Suprapubic skin (tissue), 4 donors: ENCODE measurements at places on chromosomes 3 and 15. TPM values are rescaled to one million over a fixed set of nuclear protein-coding genes. Genes with fewer than 3 reads are reported as not detected.

- no peaks in the 10 kb centered on the region for H3K27me3 ChIP-seq
- H3K27ac ChIP-seq = peak overlapping the region; percentile 25
- no peaks in the 10 kb centered on the region for H3K36me3 ChIP-seq
- H3K4me3 ChIP-seq = no peak overlapping the region
- H3K4me1 ChIP-seq = peaks cover 68% of the 10 kb centered on the region
Observed at GRCh38 chr3:52434491-52435115, 10.3 kb downstream of the SEMA3G start.

Gene PLA2G4E
- 129 TPM for total RNA-seq

Gene AGBL1
- 0.56 TPM for total RNA-seq

DNA sequence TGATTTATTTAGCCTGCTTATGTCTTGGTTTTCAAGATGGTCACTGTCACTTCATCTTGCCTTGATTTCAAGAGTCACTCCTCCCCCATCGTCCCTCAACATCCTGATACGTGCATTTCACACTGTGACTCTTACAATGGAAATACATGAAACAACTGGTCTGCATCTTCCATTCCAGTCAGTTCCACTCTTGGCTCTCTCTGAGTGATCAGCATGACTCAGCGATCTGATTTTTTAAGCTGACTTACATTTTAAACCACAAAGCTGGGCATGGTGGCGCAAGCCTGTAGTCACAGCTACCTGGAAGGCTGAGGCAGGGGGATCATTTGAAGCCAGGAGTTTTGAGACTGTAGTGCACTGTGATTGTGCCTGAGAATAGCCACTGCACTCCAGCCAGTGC lies 271.2 kb upstream of the ROPN1 start:
- no peaks in the 10 kb centered on the region for H3K27me3 ChIP-seq
- H3K27ac ChIP-seq = no peak overlapping the region
- H3K4me3 ChIP-seq = no peak overlapping the region
- H3K4me1 ChIP-seq = peaks cover 27% of the 10 kb centered on the region

DNA sequence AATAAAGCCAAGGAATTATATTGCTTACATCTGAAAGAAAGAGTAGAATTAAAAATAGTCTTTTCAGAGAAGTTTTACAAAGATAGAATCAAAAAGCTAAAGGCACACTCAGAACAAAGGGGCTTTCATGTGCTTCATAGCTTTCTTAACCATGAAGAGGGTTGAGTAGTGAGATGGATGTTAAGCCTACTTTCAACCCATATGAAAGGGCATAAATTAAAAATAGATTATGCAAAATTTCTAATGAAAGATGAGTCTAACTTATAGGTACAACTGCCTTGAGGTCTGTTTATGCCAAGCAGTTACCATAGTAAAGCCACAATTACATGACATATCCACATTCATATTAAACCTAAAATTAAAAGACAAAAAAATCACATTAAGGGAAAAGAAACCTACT lies 223.3 kb upstream of the ARHGEF26 start:
- no peak overlapping the region for H3K4me3 ChIP-seq
- H3K4me1 ChIP-seq = no peaks in the 10 kb centered on the region
- H3K36me3 ChIP-seq = no peaks in the 10 kb centered on the region

DNA sequence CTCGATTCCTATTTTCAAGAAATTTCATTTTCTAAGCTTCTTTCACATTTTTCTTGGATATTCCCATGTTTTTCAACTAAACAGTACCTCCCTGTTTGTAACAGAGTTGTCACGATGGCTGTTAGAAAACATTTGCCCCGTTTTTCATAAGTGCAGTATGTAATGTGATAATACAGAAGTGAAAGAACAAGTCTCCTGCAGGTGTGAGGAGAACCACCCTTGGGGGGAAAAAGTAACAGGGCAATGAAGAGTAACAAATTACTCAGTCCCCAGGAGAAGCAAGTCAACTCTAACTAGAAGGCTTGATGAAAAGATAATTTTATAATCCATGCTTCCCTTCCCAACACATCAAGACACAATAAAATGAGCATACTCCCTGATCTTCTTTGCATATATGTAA lies 493.3 kb downstream of the FOXP1 start:
- H3K36me3 ChIP-seq = no peaks in the 10 kb centered on the region
- no peaks in the 10 kb centered on the region for H3K27me3 ChIP-seq
- no peak overlapping the region for H3K4me3 ChIP-seq
- DNase-seq = no peak

DNA sequence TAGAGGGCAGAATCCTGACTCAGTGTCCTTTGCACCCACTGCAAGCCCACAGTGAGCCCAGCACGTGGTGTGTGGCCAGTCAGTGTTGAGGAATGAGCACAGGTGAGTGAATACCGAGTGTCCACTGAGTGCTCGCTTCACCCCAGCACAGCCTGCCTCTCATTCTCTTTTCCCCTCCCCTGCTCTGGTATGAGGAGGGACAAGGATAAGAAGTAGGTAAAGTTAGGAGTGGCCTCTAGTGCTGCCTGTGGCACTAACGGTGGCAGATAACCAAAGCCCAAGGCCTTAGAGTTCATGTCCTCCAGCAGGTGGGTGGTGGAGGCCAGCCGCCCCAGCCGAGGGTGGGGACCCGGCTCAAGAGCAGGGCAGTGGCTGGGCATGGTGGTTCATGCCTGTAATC lies 38.0 kb downstream of the PRKCD start:
- H3K36me3 ChIP-seq = no peaks in the 10 kb centered on the region
- no peak overlapping the region for H3K27ac ChIP-seq
- DNase-seq = no peak
- H3K4me3 ChIP-seq = no peak overlapping the region
- no peaks in the 10 kb centered on the region for H3K27me3 ChIP-seq

DNA sequence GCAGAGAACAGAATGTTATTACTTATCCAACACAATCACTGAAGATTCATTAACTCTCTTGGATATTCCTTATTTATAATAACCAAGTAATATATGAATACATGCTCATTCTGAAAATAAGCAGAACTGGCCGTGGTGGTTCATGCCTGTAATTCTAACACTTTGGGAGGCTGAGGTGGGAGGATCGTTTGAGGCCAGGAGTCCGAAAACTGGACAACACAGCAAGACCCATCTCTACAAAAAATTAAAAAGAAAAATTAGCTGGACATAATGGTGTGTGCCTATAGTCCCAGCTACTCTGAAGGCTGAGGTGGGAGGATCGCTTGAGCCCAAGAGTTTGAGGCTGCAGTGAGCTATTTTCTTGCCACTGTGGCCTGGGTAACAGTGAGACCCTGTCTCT lies 25.9 kb downstream of the RNF168 start:
- no peaks in the 10 kb centered on the region for H3K27me3 ChIP-seq
- H3K4me1 ChIP-seq = no peaks in the 10 kb centered on the region
- no peak for DNase-seq
- no peak overlapping the region for H3K27ac ChIP-seq
- no peak overlapping the region for H3K4me3 ChIP-seq
- H3K36me3 ChIP-seq = peaks cover 88% of the 10 kb centered on the region

DNA sequence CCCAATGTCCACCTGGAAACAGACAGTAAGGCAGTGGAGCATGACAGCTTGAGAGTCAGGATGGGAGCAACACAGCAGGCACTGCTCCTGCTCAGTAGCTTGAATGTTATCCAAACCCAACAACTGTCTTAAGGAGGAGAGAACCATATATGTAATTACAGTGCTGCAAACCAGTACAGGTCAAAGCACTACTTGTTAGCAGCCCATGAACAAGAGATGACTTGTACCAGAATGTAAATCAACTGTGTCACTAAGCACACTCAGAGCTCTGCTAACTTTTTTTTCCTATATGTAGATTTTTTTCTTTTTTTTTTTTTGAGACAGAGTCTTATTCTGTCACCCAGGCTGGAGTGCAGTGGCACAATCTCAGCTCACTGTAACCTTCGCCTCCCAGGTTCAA lies 87.1 kb downstream of the ANO10 start:
- DNase-seq = no peak
- peaks cover 6% of the 10 kb centered on the region for H3K4me1 ChIP-seq
- no peaks in the 10 kb centered on the region for H3K27me3 ChIP-seq
- H3K4me3 ChIP-seq = no peak overlapping the region
- H3K27ac ChIP-seq = no peak overlapping the region

DNA sequence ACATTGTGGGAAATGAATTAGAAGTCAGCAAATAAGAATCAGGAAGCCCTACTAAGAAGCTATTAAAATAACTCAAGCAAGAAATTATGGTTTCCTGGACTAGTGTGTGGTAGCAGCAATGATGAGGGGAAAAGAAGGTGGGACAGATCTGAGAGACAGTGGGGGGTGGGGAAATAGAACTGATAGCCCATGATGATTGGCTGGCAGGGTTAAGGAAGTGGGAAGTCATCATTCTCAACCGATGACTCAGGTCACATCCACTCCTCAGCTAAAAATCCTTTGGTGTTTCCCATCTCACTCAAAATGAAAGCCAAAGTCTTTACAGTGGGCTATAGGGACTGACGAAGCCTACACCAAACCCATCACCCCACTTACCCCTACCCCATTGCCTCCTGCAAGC lies 153.9 kb upstream of the ARHGEF26 start:
- no peaks in the 10 kb centered on the region for H3K27me3 ChIP-seq
- no peak overlapping the region for H3K4me3 ChIP-seq
- no peak overlapping the region for H3K27ac ChIP-seq
- no peaks in the 10 kb centered on the region for H3K4me1 ChIP-seq
- H3K36me3 ChIP-seq = no peaks in the 10 kb centered on the region
- DNase-seq = no peak

- no peak overlapping the region for H3K4me3 ChIP-seq
- H3K36me3 ChIP-seq = no peaks in the 10 kb centered on the region
- no peak for DNase-seq
- no peaks in the 10 kb centered on the region for H3K4me1 ChIP-seq
Observed at GRCh38 chr15:63870043-63870394, 36.3 kb upstream of the HERC1 start.

- no peaks in the 10 kb centered on the region for H3K27me3 ChIP-seq
- H3K36me3 ChIP-seq = no peaks in the 10 kb centered on the region
- H3K4me1 ChIP-seq = no peaks in the 10 kb centered on the region
- H3K27ac ChIP-seq = no peak overlapping the region
Observed at GRCh38 chr3:150158943-150159625, 188.4 kb upstream of the PFN2 start.

Gene UBAP1L
- total RNA-seq = 4.7 TPM

Gene CD86
- total RNA-seq = 2.2 TPM

DNA sequence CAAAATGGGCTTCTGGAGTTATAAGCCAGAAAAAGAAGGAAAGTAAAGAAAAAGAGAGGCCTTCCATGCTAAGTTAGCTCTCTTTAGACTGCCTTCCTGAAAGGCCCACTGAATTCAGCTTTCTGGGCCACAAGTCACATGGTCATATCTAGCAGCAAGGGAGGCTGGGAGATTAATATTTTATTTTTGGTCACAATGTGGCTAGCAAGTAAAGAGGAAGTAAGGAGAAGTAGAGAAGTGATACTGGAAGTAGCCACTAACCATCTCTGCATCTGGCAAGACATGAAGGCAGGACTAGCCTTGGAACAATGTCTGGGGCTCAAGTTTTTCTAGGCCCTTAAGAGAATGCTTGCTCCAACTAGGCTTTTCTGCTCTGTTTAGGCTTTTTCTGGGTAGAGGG lies 81.8 kb upstream of the UBE2E1 start:
- H3K4me1 ChIP-seq = peaks cover 3% of the 10 kb centered on the region
- no peak overlapping the region for H3K4me3 ChIP-seq
- no peak overlapping the region for H3K27ac ChIP-seq
- H3K27me3 ChIP-seq = no peaks in the 10 kb centered on the region

GRCh38 chr15:31292391-31293015 lies 34.1 kb upstream of the KLF13 start:
- no peaks in the 10 kb centered on the region for H3K27me3 ChIP-seq
- no peaks in the 10 kb centered on the region for H3K36me3 ChIP-seq
- peak; percentile 16 for DNase-seq

GRCh38 chr3:40024526-40024925 lies 215.1 kb downstream of the MYRIP start:
- peaks cover 10% of the 10 kb centered on the region for H3K4me1 ChIP-seq
- no peaks in the 10 kb centered on the region for H3K36me3 ChIP-seq
- DNase-seq = no peak
- no peak overlapping the region for H3K4me3 ChIP-seq
- H3K27ac ChIP-seq = no peak overlapping the region

Gene LAMB2
- 556 TPM for total RNA-seq

Gene FAM174B
- 15.6 TPM for total RNA-seq

Gene GOLGA6L10
- total RNA-seq = 2.9 TPM

DNA sequence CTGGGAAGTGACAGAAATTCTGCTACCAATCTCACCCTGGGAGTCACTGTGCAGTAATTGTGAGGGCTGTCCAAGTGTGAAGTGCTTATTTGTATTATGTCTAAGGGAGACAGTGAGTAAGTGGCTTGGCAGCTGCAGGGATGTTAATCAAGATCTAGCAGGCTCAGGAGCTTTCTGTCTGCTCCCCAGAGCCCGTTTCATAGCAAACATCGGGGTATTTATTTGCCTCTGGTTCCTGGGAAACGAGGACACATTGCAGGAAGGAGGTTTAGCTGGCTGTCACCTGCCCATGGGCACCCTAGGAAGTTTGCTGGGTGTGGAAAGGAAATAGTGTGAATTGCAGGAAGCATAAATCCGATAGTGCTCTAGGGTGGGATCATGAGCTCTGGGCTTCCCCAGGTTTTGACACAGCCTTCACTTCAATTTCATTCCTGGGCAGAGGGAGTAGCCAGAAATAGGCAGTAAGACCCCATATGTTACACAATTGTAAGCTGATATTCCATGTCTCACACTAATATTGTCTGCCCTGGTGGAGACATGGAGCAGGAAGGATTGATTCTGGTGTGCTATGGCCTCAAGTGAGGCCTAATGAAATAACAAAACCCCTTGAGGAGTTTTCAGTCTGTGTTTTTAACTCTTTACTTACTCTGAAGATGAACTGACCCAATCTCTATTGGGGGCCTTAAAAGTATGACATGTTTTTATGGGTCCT lies 74.1 kb upstream of the MITF start:
- H3K27me3 ChIP-seq = no peaks in the 10 kb centered on the region
- H3K27ac ChIP-seq = peak overlapping the region; percentile 3
- no peak for DNase-seq
- H3K4me3 ChIP-seq = no peak overlapping the region

- peaks cover 41% of the 10 kb centered on the region for H3K4me1 ChIP-seq
- peak within 1 kb of the TSS; percentile 89 for H3K27ac ChIP-seq
- no peaks in the 10 kb centered on the region for H3K36me3 ChIP-seq
- DNase-seq = peak; percentile 82
- peak within 1 kb of the TSS; percentile 62 for H3K4me3 ChIP-seq
Observed at GRCh38 chr15:56243163-56244037, at the start of gene RFX7. TSS of gene RFX7 (minus strand) at chr15:56243879. CDS start at chr15:56243285, 594 bp downstream.

Gene WWTR1
- total RNA-seq = 68.9 TPM

GRCh38 chr3:141764986-141765385 lies 1.8 kb downstream of the GRK7 start:
- no peak overlapping the region for H3K27ac ChIP-seq
- no peaks in the 10 kb centered on the region for H3K4me1 ChIP-seq
- DNase-seq = no peak
- H3K36me3 ChIP-seq = no peaks in the 10 kb centered on the region
- H3K27me3 ChIP-seq = no peaks in the 10 kb centered on the region

Gene C2CD4A
- total RNA-seq = not detected

- no peak overlapping the region for H3K27ac ChIP-seq
- peaks cover 3% of the 10 kb centered on the region for H3K27me3 ChIP-seq
- H3K36me3 ChIP-seq = no peaks in the 10 kb centered on the region
Observed at GRCh38 chr15:77574521-77575202, 58.0 kb downstream of the LINGO1 start.
